Aorta (tissue), 5 donors: ENCODE measurements at places on chromosomes 7 and 10. TPM values are rescaled to one million over a fixed set of nuclear protein-coding genes. Genes with fewer than 3 reads are reported as not detected.
A peak's percentile ranks its signal among the peaks of the same experiment; 100 is the strongest.

Gene TUBAL3
- total RNA-seq = not detected

Gene PCDH15
- total RNA-seq = 0.09 TPM

GRCh38 chr10:1100691-1101368, 44.6 kb downstream of the WDR37 start:
- no peaks in the 10 kb centered on the region for H3K27me3 ChIP-seq

DNA sequence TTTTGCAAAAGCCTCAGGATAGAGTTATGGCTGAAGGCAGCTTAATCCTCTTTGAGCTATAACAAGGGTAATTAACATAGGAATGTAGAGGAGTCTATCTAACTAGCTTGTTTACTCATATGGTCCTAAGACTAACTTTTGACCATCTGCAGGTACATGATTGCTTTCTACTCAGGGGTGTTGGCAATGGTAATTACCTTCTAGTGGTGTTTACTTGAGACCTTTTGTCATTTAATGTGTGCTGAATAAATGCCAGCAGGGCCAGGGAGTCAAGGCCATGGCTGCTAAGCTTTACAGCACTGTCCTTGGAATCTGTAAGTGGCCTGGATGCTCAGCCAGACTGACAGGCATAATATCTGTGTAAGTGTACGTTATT, 1325.0 kb downstream of the XPNPEP1 start:
- H3K27ac ChIP-seq = no peak overlapping the region
- no peaks in the 10 kb centered on the region for H3K27me3 ChIP-seq
- no peak overlapping the region for H3K4me3 ChIP-seq
- DNase-seq = no peak
- H3K4me1 ChIP-seq = no peaks in the 10 kb centered on the region

- no peak for DNase-seq
- no peaks in the 10 kb centered on the region for H3K4me1 ChIP-seq
- no peak overlapping the region for H3K27ac ChIP-seq
- no peak overlapping the region for H3K4me3 ChIP-seq
Observed at GRCh38 chr7:77520261-77520660, 16.8 kb upstream of the PTPN12 start.

GRCh38 chr7:70317356-70317755, 719.1 kb downstream of the AUTS2 start:
- H3K4me1 ChIP-seq = peaks cover 5% of the 10 kb centered on the region
- peak overlapping the region; percentile 81 for H3K27ac ChIP-seq
- no peak for DNase-seq
- no peaks in the 10 kb centered on the region for H3K36me3 ChIP-seq
- no peaks in the 10 kb centered on the region for H3K27me3 ChIP-seq

DNA sequence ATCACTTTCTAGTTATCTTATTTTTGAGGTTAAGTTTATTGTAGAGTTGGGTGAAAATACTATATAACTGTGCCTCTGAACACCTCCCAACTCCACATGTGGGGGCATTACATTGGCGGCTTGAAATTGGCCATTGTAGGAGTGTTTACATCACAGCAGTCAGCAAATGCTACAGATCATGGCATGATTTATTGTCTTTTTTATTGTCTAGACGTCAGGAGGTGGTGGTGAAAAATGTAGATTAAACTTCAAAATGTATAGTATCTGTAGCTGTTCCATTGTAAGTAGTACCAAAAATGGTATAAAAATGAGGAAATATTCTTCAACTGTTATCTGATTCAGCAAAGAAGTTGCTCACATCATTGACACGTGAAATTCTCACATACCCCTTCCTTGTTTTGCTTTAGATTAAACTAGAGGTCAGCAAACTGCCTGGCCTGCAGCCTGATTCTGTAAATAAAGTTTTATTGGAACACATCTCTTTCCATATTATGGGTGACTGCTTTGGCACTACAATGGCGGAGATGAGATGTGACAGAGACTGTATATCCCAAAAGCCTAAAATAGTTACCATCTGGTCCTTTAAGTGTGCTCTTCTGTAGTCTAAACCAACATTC, 35.0 kb downstream of the TAF3 start:
- no peak overlapping the region for H3K4me3 ChIP-seq
- no peaks in the 10 kb centered on the region for H3K36me3 ChIP-seq
- H3K27ac ChIP-seq = no peak overlapping the region
- H3K27me3 ChIP-seq = no peaks in the 10 kb centered on the region
- no peaks in the 10 kb centered on the region for H3K4me1 ChIP-seq

GRCh38 chr10:11165591-11166543, 148.2 kb downstream of the CELF2 start:
- H3K4me3 ChIP-seq = peak overlapping the region; percentile 56
- H3K27ac ChIP-seq = no peak overlapping the region
- DNase-seq = peak; percentile 83
- H3K4me1 ChIP-seq = no peaks in the 10 kb centered on the region
- H3K27me3 ChIP-seq = no peaks in the 10 kb centered on the region
- no peaks in the 10 kb centered on the region for H3K36me3 ChIP-seq

- no peaks in the 10 kb centered on the region for H3K27me3 ChIP-seq
- no peaks in the 10 kb centered on the region for H3K36me3 ChIP-seq
- H3K4me1 ChIP-seq = no peaks in the 10 kb centered on the region
- H3K4me3 ChIP-seq = no peak overlapping the region
- no peak for DNase-seq
- H3K27ac ChIP-seq = no peak overlapping the region
Observed at GRCh38 chr10:30531751-30532530, 97.6 kb downstream of the LYZL2 start.

DNA sequence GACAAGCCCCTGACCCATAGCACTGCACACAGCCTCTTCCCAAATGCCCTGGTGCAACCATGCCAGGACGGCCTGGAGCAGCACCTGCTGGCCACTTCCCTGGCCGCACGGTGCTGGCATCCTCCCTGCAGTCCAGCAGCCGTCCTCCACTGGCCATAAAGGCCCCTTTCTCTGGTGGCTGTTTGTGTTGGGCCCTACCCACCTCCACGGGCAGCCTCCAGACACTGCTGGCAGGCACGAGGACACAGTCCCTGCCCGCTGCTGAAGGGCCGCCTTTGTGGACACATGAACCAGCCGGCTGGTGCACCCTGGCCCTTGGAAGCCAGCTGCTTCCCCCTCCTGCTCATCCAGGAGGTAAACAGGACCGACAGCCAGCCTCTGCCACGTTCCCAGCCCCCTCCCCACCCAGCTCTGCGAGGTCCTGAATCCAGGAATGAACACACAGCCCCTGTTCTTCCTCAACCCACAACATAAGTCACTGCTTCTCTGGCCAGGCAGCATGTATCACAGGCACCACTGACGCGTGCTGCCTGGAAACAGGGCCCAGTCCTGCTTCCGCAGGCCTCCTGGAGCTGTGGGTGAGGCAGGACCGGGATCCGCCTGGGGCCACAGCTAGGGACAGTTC, 43.8 kb downstream of the SPOCK2 start:
- H3K36me3 ChIP-seq = no peaks in the 10 kb centered on the region
- no peak overlapping the region for H3K27ac ChIP-seq
- H3K4me3 ChIP-seq = no peak overlapping the region
- DNase-seq = peak; percentile 81

GRCh38 chr7:43905956-43906330, 453 bp downstream of the URGCP start:
- no peaks in the 10 kb centered on the region for H3K27me3 ChIP-seq
- no peaks in the 10 kb centered on the region for H3K4me1 ChIP-seq
- no peaks in the 10 kb centered on the region for H3K36me3 ChIP-seq
- peak overlapping the region; percentile 96 for H3K4me3 ChIP-seq
- peak overlapping the region; percentile 97 for H3K27ac ChIP-seq

DNA sequence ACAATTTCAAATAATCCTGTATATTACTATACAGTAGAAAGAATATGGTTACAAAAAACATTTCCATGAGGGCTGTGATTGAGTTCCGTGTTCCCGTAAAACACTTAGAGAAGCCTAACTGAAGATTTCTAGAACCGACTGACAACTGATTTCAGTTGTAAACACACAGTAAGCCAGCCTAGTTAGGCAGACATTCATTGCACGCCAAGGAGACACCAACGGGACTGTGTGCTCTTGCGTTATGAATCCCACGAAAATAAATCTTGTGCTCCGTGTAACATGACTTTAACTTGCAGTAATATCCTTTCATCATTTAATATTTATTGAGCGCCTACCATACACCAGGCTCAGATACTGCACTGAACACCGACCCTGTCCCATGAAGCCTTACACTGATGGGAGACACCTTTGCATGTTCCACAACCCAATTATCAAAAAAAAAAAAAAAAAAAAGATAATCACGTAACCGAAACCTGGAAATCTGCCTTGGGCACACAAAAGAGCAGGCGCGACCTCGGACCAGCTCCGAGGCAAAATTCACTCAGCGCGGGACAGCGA, 420 bp upstream of the KLHL7 start:
- H3K36me3 ChIP-seq = no peaks in the 10 kb centered on the region
- no peak overlapping the region for H3K27ac ChIP-seq
- peak overlapping the region; percentile 88 for H3K4me3 ChIP-seq
- peaks cover 5% of the 10 kb centered on the region for H3K4me1 ChIP-seq
- no peaks in the 10 kb centered on the region for H3K27me3 ChIP-seq
- DNase-seq = no peak

DNA sequence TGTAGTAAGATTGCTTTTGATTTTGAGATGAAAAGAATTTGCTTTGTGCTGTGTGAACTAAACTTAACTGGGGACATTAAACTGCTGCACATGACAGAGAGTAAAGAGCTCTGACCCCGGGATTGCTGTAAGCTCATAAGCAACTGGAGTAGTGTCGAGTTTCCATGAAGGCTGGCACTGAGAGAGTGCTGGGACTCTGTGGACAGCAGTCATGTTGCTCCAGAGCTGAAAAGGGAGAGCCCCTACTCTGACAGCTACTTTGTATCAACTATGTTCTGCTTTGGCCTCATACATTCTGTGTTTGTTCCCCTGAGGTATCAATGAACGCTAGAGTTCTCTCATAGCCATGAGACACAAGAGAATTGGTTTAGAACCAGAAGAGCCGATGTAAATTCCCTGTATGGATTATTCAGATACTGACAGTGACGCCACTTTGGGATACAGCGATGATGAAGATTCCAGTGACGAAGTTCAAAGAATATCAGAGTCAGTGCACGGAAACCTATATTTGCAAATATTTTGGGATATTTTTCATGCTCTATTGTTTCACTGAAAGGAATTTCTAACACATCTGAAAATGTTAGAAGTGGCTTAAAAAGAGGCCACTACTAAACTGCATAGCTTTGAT, 185.9 kb upstream of the DKK1 start:
- no peak overlapping the region for H3K27ac ChIP-seq
- no peaks in the 10 kb centered on the region for H3K4me1 ChIP-seq
- H3K4me3 ChIP-seq = no peak overlapping the region
- no peaks in the 10 kb centered on the region for H3K36me3 ChIP-seq

- H3K4me3 ChIP-seq = no peak overlapping the region
- no peak overlapping the region for H3K27ac ChIP-seq
- no peaks in the 10 kb centered on the region for H3K4me1 ChIP-seq
- no peak for DNase-seq
- no peaks in the 10 kb centered on the region for H3K27me3 ChIP-seq
Observed at GRCh38 chr10:80532571-80532970, 5.1 kb upstream of the SH2D4B start.
